Fibroblast of the aortic adventitia (primary cell): ENCODE measurements at places on chromosomes 16 and 17. TPM values are rescaled to one million over a fixed set of nuclear protein-coding genes. Genes with fewer than 3 reads are reported as not detected.

Gene MSLN
- total RNA-seq: not detected in 2 replicates

Gene NPIPB9
- 5.0 TPM in 1 of 2 replicates, not detected in the other for total RNA-seq

Gene ARHGAP27
- total RNA-seq: 2.3 and 5.2 TPM in 2 replicates

Gene CD300LB
- not detected in 2 replicates for total RNA-seq

Gene CCL4L2
- not detected in 2 replicates for total RNA-seq

Gene KCNJ2
- 1.4 and 12.7 TPM in 2 replicates for total RNA-seq

Gene BLTP2
- 99.3 and 200 TPM in 2 replicates for total RNA-seq

Gene PRPSAP2
- total RNA-seq: 14.2 and 26.3 TPM in 2 replicates

Gene PDIA2
- total RNA-seq: not detected in 2 replicates

Gene NACA2
- not detected in 2 replicates for total RNA-seq

Gene ALOXE3
- total RNA-seq: 0.09 TPM in 1 of 2 replicates, not detected in the other

Gene DLX3
- total RNA-seq: not detected in 2 replicates
